Vagina (tissue), 2 donors: ENCODE measurements at places on chromosomes 1 and 21.

GRCh38 chr1:101314244-101314643 is 77.4 kb downstream of the S1PR1 start:
- no peak for DNase-seq

- DNase-seq: no peak
Observed at GRCh38 chr1:7810395-7810794, 26.3 kb downstream of the PER3 start.

- DNase-seq: no peak
Observed at GRCh38 chr1:38581396-38581795, 278.2 kb downstream of the RRAGC start.

- DNase-seq: no peak
Observed at GRCh38 chr1:222974496-222974895, 159.7 kb downstream of the DISP1 start.

DNA sequence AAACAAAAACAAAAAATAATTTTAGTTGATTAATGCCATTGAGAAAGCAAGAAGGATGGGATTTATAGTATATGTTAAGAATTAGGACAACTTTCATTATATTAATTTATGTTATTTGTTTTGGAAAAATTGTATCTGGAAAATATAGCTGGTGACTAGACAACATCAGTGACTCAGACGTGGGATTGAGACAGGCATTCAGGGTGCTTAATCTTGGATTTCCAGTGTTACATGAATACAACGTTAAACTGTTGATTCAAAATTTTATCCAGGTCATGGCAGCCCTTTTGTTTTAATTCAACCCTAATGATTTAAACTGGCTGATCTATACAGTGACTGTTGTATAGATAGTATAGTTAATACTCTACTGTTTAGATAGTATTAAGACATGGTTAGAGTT is 827.1 kb upstream of the B3GALT2 start:
- no peak for DNase-seq

GRCh38 chr1:169207797-169208520 is 101.5 kb downstream of the ATP1B1 start:
- no peak for DNase-seq

DNA sequence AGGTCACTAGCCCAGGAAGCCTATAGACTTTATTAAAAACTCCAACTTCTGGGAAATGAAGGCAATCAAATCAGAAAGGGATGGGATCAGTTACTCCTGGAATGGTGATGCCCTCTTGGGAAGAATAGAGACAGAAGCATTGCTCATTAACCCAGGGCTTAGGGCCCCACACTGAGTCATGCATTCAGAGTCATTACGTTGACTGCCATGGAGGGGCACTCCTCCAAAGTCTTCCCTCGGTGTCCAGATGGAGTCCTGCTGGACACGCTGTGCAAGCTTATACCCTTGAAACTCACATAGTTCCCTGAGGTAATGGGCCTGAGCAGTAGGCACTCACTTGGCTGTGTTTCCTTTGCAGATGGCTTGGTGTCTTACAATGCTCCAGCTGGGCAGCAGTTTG is 35.2 kb upstream of the HSD17B7 start:
- DNase-seq: no peak

GRCh38 chr1:230306169-230306568 is 120.0 kb downstream of the PGBD5 start:
- DNase-seq: no peak

DNA sequence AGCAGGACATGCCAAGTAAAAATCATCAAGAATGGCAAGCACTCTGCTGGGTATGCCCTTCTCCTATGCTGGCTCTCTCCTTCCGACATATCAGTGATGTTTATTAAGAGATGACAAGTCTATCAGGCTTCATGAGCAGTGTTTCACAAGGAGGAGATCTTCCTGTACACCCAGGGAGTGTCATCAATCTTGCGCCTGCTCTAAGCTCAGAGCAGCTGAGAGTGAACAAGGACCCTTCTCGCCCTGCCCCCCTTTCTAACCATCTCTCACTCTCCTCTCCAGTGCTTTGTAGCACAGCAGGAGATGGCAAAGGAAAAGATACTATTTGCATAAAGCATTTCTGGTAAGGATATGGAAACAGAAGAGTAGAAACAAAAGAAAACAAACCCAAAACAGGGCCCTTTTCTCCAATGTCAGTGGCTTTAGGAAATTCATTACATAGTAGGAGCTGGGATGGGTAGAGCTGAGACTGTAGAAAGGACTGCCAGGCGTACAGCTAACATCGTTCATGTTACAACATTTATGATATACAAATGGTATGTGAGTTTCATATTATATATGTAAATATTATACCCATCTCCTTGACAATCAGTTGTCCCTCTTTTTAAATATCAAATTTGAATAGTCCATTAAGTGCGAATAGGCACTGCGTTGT is 201.7 kb downstream of the NUF2 start:
- no peak for DNase-seq

DNA sequence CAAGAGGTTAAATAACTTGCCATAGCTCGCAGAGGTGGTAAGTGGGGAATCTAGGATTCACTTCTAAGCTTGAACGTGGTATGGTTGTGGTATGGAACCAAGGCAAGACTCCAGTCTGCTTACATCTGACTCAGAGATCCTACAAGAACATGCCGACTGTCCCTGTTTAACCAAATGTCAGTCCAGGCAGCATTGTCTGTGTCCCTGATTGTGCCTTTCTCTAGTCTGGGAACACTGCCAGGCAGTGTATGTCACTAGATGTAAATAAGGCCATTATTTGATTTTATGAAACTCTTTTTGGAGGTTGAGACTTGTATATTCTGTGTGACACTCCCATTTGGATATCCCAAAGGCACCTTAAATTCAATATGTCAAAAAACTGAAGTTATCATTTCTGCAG is 96.0 kb downstream of the NOS1AP start:
- no peak for DNase-seq

DNA sequence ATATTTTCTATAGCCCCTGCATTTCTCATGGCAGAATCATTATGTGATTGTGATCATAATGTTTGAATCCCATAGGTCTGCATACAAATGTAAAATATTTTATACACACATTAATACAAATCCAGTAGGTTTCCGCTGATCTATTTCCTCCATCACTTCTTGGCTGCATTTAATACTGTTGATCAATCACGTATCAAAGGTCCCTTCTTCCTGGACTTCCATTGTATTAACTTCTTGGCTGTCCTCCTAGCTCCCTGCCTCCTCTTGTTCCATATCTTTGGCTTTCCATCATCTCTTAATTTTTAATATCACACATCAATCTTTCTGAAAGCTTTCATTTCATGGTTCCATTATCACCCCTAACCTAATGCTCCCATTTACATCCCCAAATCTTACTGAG is 97.6 kb downstream of the PROX1 start:
- DNase-seq: no peak

DNA sequence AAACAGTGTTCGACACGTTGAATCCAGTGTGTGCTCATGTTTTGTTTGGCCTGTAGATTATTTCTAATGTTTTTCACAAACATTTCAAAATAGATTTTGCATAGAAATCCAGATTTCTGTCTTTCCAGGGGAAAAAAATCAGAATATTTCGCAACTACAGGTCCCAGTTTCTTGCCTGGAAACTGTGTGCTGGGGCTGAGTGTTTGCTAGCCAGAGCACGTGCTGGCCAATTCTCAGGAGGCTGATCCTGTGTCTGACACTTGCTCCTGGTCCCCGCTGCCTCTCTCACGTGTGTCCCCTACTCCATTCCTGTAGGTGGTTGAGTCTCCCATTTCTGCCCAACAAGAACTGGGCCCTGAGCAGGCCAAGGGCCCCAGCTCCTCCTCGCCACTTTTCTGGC is 2.4 kb downstream of the MAB21L3 start:
- DNase-seq: no peak

GRCh38 chr1:54976747-54977146 is 3.7 kb upstream of the TMEM61 start:
- no peak for DNase-seq

- no peak for DNase-seq
Observed at GRCh38 chr1:204714861-204715511, 29.4 kb upstream of the LRRN2 start.

- no peak for DNase-seq
Observed at GRCh38 chr1:239803781-239804180, 287.9 kb upstream of the FMN2 start.

GRCh38 chr1:203136409-203137042 is 9.0 kb downstream of the ADORA1 start:
- no peak for DNase-seq

- no peak for DNase-seq
Observed at GRCh38 chr1:26529655-26530409, at the start of gene RPS6KA1. RPS6KA1 (plus strand) TSS chr1:26529761; CDS start chr1:26529921, 160 bp downstream.

GRCh38 chr1:233665575-233666270 is 51.8 kb downstream of the KCNK1 start:
- no peak for DNase-seq

DNA sequence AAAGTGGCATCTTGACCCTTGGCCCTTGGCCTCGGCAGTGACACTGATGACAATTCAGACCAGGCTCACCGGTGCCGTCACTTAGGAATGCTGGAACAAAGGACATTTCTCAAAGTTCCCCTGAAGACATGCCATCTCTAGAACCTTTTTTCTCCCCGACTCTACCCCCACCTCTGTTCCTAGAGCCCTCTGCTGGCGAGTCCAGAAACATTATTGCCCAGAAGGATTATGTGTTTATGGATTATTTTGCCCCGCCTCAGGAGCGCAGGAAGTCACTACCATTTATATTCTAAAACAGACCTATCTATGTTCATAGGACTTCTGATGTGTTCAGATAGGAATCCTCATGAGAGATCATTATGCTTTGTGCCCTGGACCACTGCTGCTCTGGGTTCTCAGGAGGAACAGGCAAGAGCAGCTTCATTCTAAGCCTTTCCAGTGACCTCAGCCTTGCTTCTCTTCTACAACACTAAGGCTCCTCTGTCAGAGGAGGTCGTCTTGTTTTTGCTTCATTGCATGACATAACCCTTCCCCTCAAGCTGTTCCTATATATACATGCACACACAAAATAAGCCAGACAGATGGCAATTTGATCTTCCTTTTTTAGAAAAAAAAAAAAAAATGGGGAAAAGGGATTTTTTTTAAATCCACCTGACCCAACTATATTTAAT is 12.4 kb upstream of the SHISA4 start:
- no peak for DNase-seq

DNA sequence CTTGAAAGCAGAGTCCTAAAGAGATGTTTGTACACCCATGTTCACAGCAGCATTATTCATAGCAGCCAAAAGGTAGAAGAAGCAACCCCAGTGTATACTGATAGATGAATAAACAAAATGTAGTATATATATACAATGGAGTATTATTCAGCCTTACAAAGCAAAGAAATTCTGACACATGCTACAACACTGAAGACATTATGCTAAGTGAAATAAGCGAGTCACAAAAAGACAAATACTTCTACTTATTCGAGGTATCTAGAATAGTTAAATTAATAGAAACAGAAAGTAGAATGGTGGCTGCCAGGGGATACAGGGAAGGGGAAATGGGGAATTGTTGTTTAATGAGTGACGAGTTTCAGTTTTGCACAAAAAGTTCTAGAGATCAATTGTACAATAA is 23.5 kb downstream of the COP1 start:
- DNase-seq: no peak

GRCh38 chr1:23366146-23366545 is 3.5 kb downstream of the ZNF436 start:
- no peak for DNase-seq

DNA sequence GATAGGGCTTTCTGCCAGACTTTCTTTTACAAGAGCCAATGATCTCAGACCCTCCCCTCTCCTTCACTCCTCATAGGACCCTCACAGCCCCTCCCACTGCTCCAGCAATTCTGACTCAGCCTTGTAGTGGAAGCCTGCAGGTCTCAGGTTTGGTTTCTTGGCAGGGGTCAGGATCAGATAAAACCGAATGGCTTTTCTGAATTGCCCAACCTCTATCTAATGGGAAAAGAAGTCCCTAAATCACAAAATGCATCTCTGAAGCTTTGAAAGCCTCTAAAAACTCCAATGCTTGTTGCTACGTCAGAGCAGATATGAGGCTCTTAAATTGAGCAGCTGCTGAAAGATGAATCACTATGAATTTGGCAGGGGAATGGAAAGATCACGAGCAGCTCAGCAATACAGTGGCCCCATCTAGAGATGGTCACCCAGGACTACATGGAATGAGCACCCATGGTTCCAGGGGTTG is 74.5 kb downstream of the NID1 start:
- DNase-seq: no peak

DNA sequence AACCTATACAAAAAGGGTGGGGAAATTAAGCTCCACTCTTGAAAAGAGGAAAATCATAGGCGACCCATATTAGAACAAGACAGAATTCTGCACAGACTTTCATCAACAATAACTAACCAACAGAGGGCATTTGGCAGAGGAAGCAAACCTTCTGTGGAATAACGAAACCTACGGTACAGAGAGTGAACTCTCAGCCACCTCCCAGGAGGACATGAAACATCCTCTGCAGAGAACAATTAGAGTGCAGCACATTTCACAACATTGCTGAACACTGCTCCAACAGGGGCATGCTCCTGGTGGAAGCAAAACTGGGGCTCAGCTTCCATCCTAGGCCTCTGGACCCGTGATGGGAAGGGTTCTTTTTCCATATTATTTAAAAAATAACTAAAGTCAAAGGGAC is 110.9 kb downstream of the KCNJ15 start:
- DNase-seq: no peak

DNA sequence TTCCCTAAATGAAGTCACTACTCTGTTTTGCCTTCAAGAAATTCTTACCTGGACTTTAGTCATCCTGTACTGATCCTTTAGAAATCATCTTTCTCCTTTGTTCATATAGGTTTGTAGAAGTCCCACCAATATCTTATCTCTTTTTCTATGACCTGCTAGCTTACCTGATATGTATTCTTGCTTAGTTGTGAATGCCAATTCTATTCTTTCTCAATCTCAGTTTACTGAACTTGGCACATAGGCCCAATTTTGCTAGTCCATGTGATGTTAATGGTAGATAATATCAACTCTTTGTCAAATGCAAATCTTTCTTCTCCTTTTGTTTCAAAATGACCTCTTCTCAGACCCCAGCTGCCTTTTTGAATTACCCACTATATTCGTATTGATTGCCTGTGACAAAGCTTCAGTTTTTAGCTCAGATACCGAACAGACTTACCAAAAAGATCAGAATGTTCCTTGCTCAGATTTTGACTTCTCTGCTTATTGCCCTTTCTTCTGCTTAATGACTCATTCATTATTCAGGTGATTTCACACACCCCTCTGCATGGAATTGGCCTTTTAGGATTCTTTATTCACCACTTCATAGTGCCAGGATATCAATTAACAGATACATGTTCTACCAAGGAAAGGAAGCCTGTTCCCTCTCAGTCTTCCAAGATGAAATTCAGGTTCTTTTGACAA is 20.6 kb downstream of the IPO9 start:
- DNase-seq: no peak
